ENCODE measurements at places on chromosomes 7 and 10.

GRCh38 chr7:157522954-157523353 is 186.2 kb downstream of the DNAJB6 start:
- DNase-seq = no peak

- DNase-seq = no peak
Measured at GRCh38 chr7:75979759-75980429, 14.5 kb downstream of the TMEM120A start.

GRCh38 chr10:103463499-103463898 is 4.8 kb upstream of the CALHM1 start:
- no peak for DNase-seq

DNA sequence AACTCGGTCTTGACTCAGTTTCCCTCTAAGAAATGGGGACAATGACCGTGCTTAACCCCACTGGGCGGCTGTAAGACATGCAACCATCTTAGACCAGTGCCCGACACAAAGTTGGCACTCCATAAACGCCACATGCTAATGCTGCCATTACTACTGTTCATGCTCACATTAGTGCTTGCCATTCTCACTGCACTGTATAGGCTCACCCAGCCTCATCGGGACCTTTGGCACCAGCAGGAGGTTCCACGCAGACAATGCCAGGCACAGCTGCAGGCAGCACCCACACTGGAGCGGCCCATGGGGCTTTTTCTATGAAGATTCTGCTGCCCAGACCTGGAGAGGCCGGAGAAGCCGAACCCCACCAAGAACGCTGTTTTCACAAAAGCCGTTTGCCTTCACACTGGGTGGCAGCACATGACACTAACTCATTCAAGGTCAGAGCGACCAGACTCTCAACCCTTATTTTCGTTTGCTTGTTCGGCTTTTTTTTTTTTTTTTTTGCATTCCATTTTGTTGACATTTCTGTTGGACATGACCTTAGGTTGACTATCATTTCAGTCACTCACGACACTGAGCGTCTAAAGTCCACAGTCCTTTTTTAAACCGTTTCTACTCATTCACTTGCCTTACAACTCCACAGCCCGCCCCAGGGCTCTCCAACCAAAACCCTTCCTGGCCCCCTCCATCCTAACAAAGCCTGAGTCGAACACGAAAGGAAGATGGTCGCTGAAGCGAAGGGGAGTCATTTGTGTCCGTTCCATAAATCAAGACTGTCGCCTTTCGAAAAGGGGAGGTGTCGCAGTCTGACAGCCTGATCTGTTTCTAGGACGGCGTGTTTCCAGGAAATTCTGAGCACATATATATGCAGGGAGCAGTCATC is 124.4 kb upstream of the RNF32 start:
- DNase-seq = no peak

- DNase-seq = no peak
Measured at GRCh38 chr10:13462551-13462950, 66.3 kb downstream of the BEND7 start.

GRCh38 chr10:84184517-84184916 is 9.8 kb upstream of the CDHR1 start:
- DNase-seq = no peak

DNA sequence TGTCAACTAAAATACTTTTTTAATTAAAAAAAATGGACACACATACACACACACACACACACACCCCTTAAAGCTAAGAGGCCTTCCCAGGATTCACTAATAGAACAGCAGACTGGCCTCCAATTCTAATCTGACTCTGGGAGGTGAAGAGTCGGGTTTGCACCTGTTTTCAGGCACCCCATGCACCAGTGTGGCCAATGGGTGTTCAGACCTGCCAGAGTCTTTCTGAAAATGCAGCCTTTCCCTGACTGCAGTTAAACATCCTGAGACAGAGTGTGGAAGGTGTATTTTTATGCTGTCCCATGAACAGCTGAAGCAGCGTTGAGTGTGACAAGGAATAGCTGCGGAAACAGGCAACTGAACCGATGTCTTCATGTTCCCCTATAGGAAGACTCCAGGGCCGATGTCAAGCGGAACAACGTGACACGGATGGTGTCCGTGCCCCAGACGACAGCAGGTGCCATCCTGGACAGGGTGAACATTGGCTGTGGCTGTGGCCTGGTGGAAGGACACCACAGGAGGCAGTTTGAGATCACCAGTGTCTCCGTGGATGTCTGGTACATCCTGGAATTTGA is 74.6 kb upstream of the LYZL2 start:
- DNase-seq = no peak

DNA sequence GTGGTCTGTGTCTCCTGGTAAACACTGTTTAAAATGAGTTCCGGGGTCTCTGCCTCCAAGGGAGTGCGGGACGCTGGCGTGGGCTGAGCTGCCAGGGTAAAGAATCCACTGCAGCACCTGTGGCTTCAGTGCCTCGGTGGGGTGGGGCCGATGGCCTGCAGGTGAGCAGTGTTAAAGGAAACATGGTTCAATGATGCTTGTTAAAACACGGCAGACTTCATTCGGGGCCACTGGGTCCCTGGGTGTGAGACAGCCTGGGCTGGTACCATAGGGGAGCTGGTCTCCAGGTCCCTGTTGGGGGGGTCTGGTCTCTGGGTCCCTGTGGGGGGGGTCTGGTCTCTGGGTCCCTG is 24.9 kb upstream of the KNDC1 start:
- no peak for DNase-seq

DNA sequence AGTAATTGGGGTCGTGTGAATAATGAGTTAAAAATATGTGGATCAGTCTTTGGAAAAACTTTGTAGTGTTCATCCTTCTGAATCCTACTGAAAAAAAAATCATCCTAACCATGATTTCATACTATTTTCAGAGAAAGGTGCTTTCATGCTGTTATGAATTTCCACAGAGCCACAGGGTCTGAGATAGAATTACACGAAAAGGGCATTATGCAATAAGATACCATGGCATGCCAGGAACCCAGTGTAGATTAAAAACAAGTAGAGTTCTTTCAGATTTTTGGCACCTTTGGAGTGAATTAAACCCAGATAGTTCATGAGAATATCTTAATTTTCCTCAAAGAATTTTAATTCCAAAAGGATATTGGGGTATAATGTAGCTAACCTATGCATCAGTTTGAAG is 47.5 kb upstream of the AGMO start:
- DNase-seq = no peak

DNA sequence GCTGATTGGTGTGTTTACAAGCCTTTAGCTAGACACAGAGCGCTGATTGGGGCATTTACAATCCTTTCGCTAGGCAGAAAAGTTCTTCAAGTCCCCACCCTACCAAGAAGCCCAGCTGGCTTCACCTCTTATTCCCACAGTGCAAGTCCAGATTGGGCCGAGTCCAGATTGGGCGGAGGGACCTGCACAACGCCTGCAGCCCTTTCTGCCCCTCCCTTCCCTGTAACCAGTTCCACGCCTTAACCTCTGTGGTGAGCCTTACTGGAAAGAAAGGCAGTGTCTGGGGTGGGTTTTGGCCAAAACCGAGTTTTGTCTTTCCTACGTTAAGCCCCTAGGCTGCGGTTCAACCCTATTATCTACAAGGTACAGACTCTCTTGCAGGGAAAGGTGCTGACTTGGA is 268.7 kb downstream of the ZEB1 start:
- no peak for DNase-seq

DNA sequence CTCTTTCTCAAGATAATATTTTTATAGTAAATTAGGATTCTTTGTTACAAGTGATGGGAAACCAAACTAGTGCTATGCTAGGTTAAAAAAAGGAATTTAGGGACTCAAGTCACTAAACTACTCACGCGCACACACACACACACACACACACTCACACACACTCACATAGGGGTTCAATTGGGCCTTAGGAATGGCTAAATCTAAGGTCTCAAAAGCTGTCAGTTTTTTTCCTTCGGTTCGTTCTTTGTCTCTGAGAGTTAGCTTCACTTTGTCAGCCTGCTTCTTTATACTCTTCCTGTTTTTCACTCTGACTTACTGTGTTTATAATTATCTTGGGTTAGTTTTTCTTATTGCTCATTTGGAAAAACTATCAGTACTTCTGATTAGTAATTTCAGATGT is 138.9 kb downstream of the ADK start:
- DNase-seq = no peak

DNA sequence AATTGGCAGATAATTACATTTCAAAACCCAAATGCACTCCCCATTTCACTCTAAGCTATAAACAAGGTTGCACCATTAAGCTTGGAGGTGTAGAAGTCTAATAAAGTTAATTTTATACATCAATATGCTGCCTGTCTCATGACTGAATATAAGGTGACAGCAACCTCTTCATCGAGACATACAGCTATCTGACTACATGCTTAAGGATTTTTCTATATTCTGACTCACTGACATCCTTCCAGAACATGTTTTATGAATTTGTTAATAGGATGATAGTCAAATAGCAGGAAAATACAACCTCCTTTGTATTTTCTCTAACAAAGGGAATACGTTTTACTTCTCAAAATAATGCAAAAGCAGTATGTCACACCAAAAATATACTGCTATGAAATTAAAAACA is 76.6 kb downstream of the NRBF2 start:
- DNase-seq = no peak

DNA sequence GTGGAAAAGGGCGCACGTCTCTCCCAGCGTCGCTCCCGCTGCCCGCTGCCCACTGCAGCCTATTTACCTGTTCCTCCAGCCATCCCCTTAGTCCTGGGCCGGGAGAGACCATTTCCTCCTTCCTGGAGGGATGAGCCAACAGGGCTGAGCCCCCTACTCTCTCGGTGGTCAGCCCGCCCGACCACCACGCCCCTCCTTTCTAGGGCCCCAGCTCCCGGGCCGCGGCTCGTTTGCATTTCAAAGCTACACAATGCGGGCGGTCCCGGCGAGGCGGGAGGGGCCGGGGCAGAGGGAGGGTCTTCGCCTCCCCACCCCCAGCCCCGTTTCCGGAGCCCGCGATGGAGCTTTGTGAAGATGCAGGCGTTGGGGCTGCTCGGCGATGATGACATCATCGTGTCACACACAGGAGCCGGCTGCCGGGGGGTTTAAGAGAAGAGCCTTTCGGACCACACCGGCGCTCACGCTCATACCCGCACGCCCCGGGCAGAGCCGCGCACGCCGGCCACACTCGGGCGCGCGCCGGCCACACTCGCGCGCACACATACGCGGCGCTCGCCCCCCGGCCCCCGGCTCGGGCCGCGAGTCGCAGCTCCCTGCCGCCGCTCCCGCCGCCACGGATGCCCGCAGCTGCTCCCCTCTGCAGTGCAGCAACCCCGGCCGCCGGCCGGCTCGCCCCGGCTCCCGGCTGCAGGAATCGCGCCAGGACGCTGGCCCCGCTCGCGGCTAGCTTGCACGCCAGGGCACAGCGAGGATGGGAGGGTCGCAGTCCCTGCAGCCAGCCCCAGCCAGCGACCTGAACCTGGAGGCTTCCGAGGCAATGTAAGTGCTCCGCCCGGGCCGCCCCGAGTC is 107.7 kb upstream of the BTBD16 start:
- no peak for DNase-seq

DNA sequence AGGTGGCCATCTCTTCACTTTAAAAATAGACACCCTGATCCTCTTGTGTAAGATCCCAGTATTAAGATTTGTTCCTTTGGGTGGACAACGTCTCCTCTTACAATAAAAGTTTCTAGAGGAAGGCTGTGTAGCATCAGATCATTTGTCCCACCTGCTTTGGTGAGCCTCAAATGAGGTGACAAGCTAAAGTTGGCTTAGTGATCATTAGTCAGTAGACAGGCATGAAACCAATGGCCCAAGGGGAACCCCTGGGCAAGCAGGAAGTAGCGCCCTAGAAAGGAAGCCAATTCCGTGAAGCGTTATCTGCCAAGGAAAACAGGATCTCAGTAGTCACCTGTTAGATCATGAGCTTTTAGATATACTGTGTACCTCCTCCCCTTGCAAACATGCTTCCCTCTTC is 66.8 kb downstream of the PCGF5 start:
- DNase-seq = no peak

- DNase-seq = no peak
Measured at GRCh38 chr10:82124713-82125112, 249.7 kb downstream of the NRG3 start.

DNA sequence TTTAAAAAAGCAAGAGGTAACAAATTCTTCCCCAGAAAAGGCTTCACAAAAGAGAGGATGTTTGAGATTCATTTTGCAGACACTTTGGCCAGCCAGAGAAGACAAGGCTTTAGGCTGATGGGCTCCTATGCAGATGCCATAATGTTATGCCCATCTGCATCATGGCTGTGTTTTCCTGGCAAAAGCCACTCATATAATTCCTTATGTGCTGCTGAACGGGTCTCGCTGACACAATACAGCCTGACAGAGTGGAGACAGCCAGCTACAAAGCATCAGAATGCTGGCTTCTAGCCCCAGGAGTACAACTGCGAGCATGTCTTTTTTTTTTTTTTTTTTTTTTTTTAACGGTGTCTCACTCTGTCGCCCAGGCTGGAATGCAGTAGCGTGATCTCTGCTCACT is 1157.4 kb upstream of the AUTS2 start:
- DNase-seq = no peak

- no peak for DNase-seq
Measured at GRCh38 chr7:124603066-124603465, 162.5 kb downstream of the GPR37 start.

DNA sequence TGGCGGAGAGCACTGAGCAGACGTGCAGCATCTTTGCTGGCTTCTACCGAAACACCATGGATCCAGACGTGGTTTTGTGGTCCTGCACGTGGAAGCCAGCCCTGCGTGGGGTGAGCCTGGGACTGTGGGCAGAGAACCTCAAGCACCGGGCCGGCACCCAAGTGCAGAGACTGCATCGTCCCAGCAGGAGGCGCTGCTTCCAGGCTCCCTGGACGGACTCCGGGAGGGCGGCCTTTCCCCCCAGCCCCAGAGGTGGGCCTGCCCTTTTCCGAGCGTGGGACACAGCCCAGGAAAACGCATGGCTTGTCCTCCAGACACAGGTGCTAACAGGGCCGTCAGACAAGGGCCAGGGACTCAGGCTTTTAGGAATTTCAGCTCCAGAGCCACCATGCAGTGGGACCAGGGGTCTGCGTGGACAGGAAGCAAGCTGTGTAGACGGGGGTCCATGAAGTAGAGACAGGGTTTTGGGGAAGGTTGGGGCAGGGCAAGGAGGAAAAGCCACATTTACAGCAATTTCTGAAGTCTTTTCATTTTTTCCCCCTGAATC is 303.9 kb downstream of the WDR37 start:
- DNase-seq = no peak

- no peak for DNase-seq
Measured at GRCh38 chr7:29480934-29481651, 82.5 kb upstream of the PRR15 start.

- DNase-seq = no peak
Measured at GRCh38 chr7:20172736-20173334, 44.3 kb downstream of the MACC1 start.

DNA sequence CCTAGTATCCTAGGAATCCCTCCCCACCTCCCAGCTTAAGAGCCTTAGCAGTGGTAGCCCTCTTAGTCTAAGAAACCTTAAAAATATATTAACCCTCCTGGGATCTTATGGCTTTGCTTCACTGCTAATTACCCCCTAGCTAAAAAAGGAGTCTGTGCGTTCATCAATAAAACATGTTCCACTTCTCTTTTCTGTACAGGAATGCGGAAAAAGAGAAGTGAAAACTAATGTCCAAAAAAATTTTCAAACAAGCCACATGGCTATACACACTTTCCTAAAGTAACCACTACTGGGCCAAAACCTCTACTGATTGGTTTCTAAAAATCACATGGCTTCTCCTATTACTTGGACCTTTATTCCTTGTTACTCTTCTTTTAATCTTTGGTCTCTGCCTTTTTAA is 667.1 kb upstream of the LRRTM3 start:
- no peak for DNase-seq

Data from fibroblast of skin of left biceps (primary cell).